ENCODE measurements at places on chromosomes 5 and 9. TPM values are rescaled to one million over a fixed set of nuclear protein-coding genes. Genes with fewer than 3 reads are reported as not detected.

C5 gene
- total RNA-seq = 1.8 TPM

MCC gene
- total RNA-seq = 1.0 TPM

SPATA31D4 gene
- total RNA-seq = not detected

PCDHGC4 gene
- total RNA-seq = 0.10 TPM

COL23A1 gene
- total RNA-seq = 0.10 TPM

CDC26 gene
- total RNA-seq = 13.2 TPM

NPR3 gene
- 0.52 TPM for total RNA-seq

SHISAL2B gene
- not detected for total RNA-seq
